ENCODE measurements at places on chromosomes 1 and 21.

DNA sequence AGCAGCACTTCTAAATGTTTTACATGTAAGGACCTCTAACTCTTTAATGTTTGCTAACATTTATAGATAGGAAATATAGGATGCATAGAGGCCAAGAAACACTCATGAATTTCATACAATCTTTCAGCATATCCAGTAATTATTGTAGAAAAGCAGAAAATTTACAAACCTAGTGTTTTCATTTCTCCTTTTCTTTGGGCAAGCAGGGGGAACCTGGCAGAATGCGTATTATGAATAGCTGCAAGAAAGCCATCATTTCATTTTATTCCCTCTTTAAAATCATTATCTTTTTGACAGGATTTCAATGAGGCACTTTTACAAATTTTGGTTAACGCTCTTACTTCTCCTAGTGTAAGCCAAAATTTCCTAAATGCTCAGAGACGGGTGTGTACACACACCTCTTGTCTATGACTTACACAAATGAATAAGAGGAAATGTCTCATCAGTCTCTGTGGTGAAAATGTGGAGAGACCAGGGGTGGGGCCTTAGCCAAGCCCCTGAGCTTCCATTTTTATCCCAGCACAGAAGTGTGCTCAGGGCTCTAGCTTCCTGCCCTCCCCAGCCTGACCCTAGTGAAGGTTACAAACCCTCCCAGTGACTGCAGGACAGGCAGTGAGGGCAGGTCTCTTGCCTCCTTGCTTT lies 91.6 kb downstream of the LRRC8C start:
- no peak for DNase-seq

- no peak for DNase-seq
Observed at GRCh38 chr1:40107290-40107959, 10.4 kb upstream of the PPT1 start.

DNA sequence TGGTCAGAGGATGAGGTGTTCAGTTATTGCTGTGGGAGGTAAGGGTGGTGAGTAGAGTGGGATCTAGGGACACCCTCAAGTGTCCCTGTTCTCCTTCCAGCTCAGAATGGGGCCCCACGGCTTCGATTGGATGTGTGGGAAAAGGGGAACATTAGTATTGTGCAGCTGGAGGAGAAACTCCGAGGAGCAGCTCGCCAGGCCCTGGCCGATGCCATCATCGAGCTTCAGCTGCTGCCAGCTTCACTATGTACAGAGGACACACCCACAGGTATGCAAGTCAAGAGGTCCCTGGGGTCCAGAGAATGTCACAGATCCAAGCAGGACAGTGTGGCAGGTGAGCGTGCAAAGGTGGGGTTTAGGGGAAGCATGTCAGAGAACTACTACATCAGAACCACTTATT lies 13.9 kb downstream of the HYI start:
- DNase-seq: no peak

DNA sequence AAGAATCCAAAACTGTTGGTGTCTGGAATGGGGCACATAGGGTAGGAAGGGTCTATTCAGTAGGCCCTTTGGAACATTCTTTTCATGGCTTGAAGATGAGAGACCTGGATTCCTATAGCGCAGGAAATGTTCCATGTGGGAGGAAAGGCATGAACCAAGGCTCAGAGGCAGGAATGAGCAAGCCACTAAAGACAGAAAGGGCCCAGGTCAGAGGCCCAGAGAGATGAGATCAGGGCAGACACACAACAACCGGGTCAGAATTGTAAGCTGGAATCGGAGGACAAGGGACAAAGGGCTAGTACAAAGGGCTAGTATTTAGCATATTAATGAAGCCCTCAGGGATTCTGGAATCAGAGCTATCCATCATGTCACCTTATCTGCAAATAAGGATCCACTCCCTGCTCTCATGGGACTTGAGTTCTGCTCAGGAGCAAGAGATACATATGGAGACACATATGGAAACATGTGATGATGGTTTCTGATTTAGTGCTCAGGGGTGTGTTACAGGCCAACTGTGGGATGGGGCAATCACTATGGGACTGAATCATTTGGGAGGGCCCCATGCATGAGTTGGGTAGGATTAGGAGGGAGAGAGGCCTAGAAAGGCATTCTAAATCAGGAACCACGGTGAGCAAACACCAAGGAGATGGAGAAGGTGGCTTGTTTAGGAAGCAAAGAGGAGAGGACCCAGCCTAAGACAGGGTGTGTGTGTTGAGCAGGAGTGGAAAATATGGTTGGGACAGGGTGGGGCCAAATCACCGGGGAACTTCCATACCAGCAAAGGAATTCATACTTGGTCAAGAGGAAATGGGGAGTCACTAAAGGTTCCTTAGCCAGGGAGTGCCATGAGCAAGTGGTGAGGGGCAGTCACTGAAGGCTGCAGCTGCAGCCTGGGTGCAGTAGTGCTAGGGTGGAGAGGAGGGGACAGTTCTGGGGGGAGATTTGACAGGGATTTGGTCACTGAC lies 8.6 kb downstream of the NECTIN4 start:
- DNase-seq: no peak

- peak; percentile 40 for DNase-seq
Observed at GRCh38 chr1:6906783-6907182, 121.5 kb downstream of the CAMTA1 start.

- no peak for DNase-seq
Observed at GRCh38 chr1:32023351-32023750, 9.7 kb downstream of the KHDRBS1 start.

DNA sequence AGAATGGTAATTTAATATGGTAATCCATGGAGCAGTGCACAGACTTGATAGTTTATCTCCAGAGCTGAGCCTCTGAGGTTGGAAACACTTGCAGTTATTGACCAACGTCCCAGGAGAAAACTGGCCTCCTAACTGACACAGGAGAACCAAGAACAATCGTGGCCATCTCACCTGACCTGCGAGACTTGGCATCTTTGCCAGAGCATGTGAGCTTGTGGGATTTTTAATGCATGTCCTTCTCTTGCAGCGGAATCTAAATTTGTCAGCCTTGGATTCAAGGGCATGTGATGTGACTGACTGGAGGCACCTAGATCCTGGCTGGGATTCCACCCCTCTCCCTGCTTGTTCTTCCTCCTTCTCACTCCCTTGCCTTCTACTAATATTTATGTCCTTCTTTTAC lies 27.8 kb upstream of the SLC26A9 start:
- DNase-seq: no peak

All from neural progenitor cell (in vitro differentiated cells).